ACHN (cell line): ENCODE measurements at places on chromosomes 2 and 18.
A peak's percentile ranks its signal among the peaks of the same experiment; 100 is the strongest.

DNA sequence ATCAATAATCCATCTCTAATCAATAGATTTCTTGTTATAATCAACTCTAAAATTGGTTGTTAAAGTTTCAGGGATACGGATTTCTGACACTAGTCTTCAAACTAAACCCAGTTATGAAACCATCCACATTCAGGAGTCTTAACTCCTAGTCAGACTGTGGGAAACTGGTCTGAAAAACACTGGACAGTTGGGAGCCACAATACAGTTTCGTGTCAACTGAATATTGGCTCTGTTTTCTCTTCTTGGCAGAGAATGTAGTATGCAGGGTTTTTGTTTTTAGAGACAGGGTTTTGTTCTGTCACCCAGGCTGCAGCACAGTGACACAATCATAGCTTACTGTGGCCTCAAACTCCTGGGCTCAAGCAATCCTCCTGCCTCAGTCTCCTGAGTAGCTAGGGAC lies 123.1 kb downstream of the RTTN start:
- DNase-seq, result no peak

DNA sequence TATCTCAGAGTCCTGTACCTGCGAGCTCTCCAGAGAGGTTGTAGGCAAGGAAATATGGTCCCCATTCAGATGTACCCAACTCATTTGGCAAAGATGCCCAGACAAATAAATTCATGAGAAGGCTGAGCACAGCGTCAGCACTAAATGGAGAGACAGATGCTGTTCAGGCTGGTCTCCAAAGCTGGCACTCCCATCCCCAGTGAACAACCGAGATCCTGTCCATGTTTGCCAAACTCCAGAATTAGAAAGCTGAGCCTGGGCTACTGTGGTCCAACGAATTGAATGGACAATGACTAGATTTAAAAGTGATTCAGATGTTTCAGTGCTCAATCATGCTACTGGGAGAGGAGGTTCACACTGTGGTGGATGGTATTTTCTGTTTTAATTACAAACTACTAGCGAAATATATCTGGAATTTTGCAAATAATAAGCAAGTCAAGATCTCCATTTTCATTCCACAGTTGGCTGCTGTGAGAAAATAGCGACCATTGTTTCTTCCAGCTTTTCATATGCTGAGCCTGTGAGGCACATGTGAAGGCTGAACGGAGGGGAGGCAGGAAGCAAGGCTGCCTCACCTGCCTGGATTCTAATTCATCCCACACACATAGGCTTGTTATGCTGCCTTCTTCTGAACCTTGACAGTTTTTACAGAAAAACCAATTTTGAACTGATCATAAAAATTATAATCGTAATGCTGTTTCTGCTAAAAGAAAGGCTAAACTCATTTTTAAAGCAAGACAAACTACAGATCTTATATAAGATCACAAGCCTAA lies 22.6 kb upstream of the DAPL1 start:
- DNase-seq, result no peak

DNA sequence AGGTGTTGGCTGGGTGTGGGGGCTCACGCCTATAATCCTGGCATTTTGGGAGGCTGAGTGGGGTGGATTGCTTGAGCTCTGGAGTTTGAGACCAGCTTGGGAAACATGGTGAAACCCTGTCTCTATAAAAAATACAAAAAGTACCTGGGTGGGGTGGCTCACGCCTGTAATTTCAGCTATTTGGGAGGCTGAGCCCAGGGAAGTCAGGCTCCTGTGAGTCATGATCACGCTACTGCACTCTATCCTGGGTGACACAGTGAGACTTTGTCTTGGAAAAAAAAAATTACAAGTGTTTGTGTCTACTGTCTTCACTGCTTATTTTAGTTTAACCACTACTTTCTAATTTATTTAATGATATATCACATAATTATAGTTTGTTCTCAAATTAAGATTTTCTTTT lies 62.7 kb upstream of the DOCK10 start:
- DNase-seq, result no peak

GRCh38 chr2:129849559-129850160 lies 129.8 kb upstream of the RAB6C start:
- DNase-seq, result peak; percentile 75

- no peak for DNase-seq
These were observed 356.8 kb upstream of the ST6GAL2 start for GRCh38 chr2:107242811-107243210.

DNA sequence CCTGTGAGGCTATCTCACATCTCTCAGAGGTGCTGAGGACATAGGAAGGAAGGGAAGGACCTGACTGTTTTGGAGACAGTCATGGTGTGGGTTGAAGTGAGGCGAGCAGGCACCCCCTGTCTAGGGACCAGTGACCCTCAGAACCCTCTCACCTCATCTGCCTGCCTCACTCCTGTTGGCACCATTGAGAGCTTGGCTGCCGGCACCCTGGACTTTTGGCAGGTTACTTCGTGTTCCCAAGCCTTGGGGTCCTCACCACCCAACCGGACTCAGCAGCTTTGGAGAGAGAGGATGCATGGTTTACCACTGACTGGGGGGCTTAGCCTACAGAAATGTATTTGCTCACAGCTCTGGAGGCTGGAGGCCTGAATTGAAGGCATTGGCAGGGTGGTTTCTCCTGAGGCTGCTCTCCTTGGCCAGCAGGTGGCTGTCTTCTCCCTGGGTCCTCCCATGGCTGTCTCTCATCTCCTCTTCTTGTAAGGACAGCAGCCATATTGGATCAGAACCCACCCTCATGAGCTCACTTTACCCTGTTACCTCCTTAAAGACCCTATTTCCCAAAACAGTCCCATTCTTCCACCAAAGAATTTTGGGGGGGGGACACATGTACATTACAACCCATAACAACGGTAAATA lies 142.0 kb downstream of the TSN start:
- DNase-seq, result peak; percentile 49

- no peak for DNase-seq
These were observed 3.0 kb upstream of the OSBPL1A start for GRCh38 chr18:24400587-24400986.

- DNase-seq, result no peak
These were observed 4.8 kb downstream of the RNF149 start for GRCh38 chr2:101303688-101304087.
